Suprapubic skin (tissue), 4 donors: ENCODE measurements at places on chromosomes 7 and 10. TPM values are rescaled to one million over a fixed set of nuclear protein-coding genes. Genes with fewer than 3 reads are reported as not detected.
A peak's percentile ranks its signal among the peaks of the same experiment; 100 is the strongest.

- H3K27ac ChIP-seq: no peak overlapping the region
- no peaks in the 10 kb centered on the region for H3K4me1 ChIP-seq
- no peak for DNase-seq
- no peaks in the 10 kb centered on the region for H3K36me3 ChIP-seq
- no peak overlapping the region for H3K4me3 ChIP-seq
These were observed 13.1 kb downstream of the PHTF2 start for GRCh38 chr7:77811516-77812289.

GRCh38 chr10:26739071-26739631 is 41.6 kb downstream of the PDSS1 start:
- no peaks in the 10 kb centered on the region for H3K27me3 ChIP-seq
- no peak overlapping the region for H3K4me3 ChIP-seq

- no peaks in the 10 kb centered on the region for H3K36me3 ChIP-seq
- H3K27me3 ChIP-seq: no peaks in the 10 kb centered on the region
- peaks cover 11% of the 10 kb centered on the region for H3K4me1 ChIP-seq
- no peak for DNase-seq
These were observed 157.5 kb downstream of the BMPER start for GRCh38 chr7:34062826-34063225.

DNA sequence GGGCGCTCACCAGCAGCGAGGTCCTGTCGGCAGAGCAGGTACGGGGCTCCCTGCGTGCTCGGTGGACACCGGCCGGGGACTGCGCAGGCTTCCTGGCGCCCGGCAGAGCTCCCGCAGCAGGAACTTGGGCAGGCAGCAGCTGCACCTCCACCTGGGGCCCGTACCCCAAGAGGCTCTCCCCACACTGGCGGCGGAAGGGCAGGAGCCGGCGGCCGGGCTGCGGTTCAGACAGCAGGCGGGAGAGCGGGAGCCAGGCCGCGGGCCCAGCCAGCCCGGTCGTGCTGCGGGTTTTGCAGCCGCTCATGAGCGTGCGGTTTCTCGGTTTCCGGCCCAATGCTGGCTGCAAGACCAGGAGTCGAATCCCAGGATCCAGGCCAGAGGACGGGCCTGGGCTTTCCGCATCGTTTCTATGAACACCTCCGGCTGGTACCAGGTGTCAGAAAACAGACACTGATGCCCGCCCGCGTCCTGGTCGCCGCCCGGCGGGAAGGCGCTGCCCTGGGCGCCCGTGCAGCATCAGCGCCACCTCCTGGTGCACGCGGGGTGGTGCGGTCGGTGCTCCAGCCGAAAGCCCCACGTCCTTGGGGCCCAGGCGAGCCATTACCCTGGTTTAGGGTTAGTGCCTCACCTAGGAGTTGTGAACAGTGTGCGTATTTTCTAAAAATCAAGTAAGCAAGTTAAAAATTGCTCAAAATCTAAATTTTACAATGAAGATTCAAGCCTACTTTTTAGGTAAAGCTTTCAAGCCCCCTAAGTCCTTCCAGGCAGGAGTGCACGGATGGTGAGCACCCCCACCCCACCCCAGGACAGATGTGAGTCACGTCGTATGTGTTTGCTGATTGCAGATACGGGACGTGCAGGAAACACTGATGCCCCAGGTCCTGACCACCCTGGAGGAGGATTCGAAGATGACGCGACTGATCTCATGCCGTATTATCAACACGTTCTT is 47.4 kb upstream of the PRKAR1B start:
- no peak overlapping the region for H3K4me3 ChIP-seq
- no peaks in the 10 kb centered on the region for H3K27me3 ChIP-seq
- peaks cover 30% of the 10 kb centered on the region for H3K36me3 ChIP-seq
- H3K27ac ChIP-seq: no peak overlapping the region
- no peak for DNase-seq

DNA sequence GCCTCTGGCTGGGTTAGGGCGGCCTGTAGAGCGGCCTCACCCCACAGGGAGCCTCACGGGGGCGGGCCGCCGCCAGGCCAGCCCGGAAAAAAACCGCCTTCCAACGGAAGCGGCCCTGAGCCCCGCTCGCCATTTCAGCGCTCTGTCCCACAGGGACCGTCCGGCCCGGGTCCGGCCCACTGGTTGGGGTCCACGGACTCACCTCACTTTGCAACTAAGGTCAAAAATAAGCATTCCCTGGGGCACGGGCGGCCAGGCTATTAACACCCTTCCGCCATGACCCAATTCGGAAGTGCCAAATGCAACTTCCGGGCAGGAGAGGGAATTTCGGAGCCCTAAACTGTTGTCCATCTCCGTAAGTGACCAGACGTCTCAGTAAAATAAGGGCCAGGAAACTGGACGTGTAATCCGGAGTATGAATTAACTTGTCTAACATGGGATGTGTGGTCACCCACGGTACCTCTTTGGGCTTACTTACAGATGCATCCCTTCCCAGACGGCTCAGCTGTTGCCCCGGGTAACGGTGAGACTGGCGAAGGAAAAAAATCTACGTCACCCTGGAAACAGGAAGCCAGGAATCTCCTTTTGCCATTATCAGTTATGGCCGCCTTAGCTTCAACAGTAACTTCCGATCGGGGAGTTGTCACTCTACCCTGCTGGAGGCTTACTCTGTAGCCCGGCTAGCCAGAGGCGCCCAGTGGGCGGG is at the start of gene BBIP1:
Gene BBIP1, minus strand, starts transcription at position 538 of the 706 bp plus-strand sequence. CDS start 1,023 bp downstream, outside the sequence.
- peak within 1 kb of the TSS; percentile 86 for H3K4me3 ChIP-seq
- peak within 1 kb of the TSS; percentile 99 for H3K27ac ChIP-seq
- H3K36me3 ChIP-seq: no peaks in the 10 kb centered on the region
- peaks cover 39% of the 10 kb centered on the region for H3K4me1 ChIP-seq

GRCh38 chr7:11751315-11751714 is 80.7 kb downstream of the THSD7A start:
- H3K27me3 ChIP-seq: no peaks in the 10 kb centered on the region
- no peaks in the 10 kb centered on the region for H3K4me1 ChIP-seq
- no peak overlapping the region for H3K27ac ChIP-seq
- DNase-seq: no peak
- no peak overlapping the region for H3K4me3 ChIP-seq

The MMP21 gene
- total RNA-seq: not detected

The TFR2 gene
- 1.5 TPM for total RNA-seq

The SHTN1 gene
- total RNA-seq: 55.5 TPM
